ENCODE measurements at places on chromosomes 5 and 9. TPM values are rescaled to one million over a fixed set of nuclear protein-coding genes. Genes with fewer than 3 reads are reported as not detected.

The AQP7 gene
- not detected for total RNA-seq

The CYSTM1 gene
- 9.2 TPM for total RNA-seq

GRCh38 chr5:95821110-95822021 lies 1.2 kb downstream of the GLRX start:
- DNase-seq, result no peak

The HINT2 gene
- total RNA-seq, result 49.4 TPM

The PCDH1 gene
- not detected for total RNA-seq

DNA sequence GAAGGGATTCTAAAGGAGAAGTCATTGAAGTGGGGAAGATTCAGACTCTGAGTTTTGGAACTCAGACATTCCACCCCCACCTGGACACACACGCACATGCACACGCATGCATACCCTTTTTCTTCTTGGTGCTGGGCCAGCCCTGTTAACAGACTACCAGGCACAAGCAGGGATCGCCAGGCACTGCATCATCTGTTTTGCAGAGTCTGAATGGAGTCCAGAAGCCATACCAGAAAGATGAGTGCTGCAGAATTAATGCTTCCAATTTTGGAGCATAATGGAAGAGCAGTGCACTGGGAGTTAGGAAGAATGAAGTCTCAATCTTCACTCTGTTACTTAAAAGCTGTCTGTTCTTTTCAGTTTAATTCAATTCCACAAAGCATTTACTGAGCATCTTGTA lies 95.5 kb downstream of the PDE8B start:
- no peak for DNase-seq

DNA sequence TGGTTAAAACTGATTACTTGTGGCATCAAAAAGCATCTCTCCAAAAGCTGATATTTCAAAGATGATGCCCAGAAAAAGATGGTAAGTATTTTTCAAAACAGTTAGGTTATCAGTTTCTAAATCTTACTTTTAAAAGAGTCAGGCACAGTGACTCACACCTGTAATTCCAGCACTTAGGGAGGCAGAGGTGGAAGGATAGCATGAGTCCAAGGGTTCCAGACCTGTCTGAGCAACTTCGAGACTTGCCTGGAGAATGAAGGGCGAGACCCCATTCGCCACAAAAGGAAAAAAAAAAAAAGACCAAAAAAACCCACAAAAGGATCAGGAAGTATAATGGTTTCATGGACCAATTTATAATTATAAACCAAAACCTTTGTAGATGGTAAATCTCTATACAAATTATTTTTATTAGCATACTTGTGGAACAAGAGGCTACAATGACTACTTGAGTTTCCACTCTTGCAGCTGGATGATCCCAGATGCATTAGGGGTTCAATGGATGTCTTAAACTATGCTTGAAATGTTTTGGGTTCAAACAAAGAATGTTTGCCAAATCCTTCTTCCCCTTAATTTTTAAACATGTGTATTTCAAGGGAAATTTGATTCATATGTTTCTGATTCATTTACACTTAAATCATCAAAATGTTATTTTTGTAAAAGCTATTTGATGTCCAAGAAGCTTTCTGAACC lies 96.1 kb downstream of the ADAMTSL1 start:
- DNase-seq, result no peak

DNA sequence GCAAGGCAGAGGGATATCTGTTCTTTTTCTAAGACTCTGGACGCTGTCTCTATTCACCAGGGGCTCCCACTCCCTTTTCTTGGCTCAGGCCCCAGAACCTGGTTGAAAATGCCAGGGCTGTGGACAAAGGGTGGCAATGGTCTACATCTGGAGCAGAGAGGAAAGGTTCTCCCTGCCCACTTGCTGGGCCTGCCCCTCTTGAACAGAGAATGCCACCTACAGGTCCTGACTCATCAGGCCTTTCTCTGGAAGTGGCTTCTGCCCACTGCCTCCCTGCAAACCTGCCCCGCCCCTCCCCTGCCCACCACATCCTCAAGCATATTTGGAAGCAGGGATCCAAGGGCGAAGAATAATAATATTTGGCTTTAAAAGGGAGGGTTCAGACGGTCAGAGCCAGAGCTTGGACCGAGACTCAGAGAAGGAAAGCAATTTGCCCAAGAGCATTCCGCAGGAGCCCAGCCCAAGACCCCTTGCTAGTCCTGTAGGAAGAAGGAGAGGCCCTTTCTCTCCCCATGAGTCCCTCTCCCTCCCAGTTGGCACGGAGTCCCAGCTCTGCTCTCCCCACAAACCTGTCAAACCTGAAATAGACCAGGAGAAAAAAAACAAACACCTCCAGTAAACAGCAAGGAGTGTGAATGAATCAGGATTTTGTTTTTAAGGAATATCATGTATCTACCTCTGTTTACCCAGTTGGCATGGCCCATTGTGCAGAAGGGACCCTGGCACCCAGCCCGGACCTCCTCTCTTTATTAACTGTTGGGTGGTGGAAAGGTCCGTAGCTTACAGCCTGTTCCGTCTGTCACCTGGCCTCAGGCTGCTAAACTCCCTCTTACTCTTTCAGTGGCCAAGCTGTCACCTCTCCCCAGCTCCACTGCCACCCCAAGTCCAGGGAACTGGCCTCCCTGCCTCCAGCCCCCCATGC lies 37.7 kb upstream of the STXBP1 start:
- DNase-seq, result no peak

DNA sequence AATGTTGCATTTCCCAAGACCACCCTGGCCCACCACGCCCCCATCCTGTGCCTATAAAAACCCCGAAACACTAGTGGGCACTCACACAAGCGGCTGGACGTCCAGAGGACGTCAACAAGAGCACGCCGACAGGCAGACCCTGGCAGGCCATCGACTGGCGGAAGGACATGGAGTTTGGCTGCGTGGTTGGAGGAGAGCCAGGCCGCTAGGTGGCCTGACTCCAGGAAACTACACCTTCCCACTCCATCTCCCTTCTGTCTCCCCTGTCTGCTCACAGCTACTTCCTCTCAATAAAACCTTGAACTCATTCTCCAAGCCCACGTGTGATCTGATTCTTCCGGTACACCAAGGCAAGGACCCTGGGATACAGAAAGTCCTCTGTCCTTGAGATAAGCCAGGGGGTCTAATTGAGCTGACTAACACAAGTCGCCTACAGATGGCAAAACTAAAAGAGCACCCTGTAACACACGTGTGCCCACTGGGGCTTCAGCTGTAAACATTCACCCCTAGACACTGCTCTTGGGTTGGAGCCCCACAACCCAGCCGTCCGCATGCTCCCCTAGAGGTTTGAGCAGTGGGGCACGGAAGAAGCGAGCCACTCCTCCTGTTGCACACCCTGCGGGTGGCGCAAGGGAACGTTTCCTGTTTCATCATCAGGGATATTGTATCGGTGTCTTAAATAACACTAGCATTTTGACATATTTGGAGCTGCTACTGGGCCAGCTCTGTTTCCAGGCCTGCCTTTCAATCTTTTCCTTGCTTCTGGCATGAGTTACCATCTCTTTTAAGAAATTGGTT lies 54.5 kb upstream of the TAF11L2 start:
- DNase-seq, result no peak

GRCh38 chr5:161396171-161396570 lies 150.4 kb downstream of the GABRB2 start:
- no peak for DNase-seq

- DNase-seq, result no peak
These were observed 88.6 kb downstream of the GDNF start for GRCh38 chr5:37751227-37751626.

- no peak for DNase-seq
These were observed 32.3 kb downstream of the TMEM174 start for GRCh38 chr5:73205305-73205704.

The DMGDH gene
- 0.41 TPM for total RNA-seq

GRCh38 chr5:136675769-136676168 lies 310.4 kb upstream of the TRPC7 start:
- no peak for DNase-seq

- no peak for DNase-seq
These were observed 169.2 kb downstream of the C9orf50 start for GRCh38 chr9:129451669-129452068.

GRCh38 chr9:86676396-86676795 lies 270.9 kb downstream of the GAS1 start:
- DNase-seq, result no peak

The PIP5K1B gene
- total RNA-seq, result 76.2 TPM

- no peak for DNase-seq
These were observed 37.6 kb upstream of the EXOC3 start for GRCh38 chr5:405421-405820.

The PIP5KL1 gene
- 1.4 TPM for total RNA-seq

- no peak for DNase-seq
These were observed 231.9 kb downstream of the MAST4 start for GRCh38 chr5:66828046-66828547.

- DNase-seq, result no peak
These were observed 3.8 kb downstream of the CAVIN4 start for GRCh38 chr9:100581661-100582060.

The IL9 gene
- total RNA-seq, result 104 TPM

DNA sequence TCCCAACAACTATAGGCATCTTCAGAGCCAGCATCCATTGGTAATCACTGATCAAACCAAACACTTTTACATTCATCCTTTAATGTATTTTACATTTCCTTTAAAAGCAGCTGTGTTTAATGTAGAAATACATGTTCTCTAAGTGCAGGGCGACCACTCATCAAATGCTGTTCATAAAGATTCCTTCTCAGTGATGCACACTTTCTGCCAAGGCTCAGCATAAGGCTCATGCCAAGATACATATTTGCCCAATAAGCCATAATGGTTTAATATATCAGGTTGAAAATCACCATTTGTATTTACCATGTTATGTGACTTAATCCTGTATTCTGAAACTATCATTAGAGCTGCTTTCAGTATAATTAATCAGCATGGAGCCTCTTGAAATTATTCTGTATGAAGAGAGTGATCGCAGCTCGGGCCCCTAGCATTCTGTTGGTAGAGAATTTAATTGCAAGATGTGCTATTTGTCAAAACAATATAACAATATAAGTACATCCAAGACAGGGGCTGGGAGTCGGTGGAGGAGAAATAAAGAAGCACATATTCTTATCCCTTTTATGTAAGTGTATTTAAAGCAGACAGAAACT lies 267.5 kb downstream of the EBF1 start:
- DNase-seq, result no peak

All from activated T-helper 2 cell treated with anti-CD3 and anti-CD28 coated beads, Interferon-gamma antibody, Interleukin-2, Interleukin-4, amounts not matched to agents 10 μg/mL and 5 μg/mL and 100 μg/mL, durations not matched to agents 14 hours and 24 hours and 36 hours (primary cell).